Activated CD4-positive, CD25-positive, alpha-beta regulatory T cell treated with anti-CD3 and anti-CD28 coated beads, Interleukin-2, amount 50 U/mL, for 24 hours (primary cell): ENCODE measurements at places on chromosomes 12 and 14.

- no peak for ATAC-seq
Measured at GRCh38 chr12:95642583-95642982, 91.3 kb upstream of the USP44 start.

- no peak for ATAC-seq
Measured at GRCh38 chr12:47222520-47223030, 142.8 kb upstream of the AMIGO2 start.

GRCh38 chr14:21145437-21145836 is 10.4 kb downstream of the OR5AU1 start:
- no peak for ATAC-seq

DNA sequence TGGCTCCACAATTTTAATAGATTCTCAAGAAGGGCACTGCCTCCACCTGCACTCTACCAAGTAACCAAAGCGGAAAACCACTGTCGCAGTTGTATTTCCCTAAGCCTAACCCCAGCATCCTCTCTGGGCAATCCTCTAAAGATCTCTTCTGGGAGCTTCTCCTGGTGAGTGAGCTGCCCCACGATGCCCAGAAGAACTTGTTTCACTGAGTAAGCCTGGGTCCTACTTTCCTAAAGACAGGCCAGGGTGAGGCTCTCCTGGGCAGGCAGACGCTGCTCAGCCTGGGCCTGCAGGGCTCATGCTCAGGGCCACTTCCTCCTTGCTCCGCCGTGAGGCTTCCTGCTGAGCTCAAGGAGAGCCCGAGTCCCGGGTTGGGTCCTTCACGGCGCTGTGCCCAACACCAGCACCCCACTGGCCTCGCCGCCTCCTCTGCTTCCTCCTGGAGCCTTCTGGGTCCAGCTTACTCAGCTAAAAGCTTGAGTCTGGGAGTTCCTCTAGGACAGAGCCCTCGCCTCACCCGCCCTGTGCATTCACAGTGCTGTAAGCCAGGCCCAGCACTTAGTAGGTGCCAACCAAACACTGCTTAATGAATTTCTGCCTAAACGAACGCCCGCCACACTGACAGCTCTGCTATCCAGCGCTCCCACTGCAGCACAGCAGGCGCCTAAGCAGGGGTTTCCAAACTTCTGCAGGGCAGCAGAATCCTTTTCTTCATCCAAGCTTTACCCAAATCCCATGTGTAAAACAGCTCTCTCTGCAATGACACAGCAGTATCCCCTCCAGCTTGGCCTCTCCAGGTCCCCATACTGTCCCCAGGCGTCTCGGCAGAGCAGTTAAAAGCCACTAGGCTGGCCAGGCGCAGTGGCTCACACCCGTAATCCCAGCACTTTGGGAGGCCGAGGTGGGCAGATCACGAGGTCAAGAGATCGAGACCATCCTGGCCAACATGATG is 5.7 kb downstream of the RAB35 start:
- ATAC-seq = peak; percentile 79

DNA sequence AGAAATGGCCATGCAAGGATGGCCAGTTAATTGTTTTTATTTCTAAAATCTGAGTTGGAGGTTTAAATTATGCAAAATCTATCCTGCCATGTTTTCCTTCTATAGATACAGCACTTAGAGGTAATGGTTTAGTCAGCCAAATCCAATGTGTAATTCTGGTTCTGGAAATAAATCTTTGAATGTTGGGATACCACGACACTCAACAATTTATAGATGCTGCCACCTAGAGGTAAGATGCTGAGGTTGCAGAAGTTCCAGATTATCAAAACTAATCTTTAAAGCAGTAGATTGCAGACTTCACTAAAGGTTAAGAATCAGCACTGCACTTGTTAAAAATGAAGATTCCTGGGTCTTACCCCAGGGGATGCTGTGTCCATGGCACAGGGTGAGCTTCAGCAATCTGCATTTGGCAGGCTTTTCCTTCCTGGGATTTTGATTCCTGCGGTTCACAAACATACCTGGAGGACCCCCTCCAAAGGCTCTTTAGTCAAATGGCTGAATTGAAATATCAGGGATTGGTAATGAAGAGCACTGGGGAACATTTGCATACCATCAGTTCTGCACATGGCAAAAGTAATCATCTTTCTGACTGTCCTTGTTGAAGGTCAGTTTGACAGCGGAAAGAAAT is 53.4 kb upstream of the ANO4 start:
- ATAC-seq = no peak

GRCh38 chr14:55454264-55455002 is 14.0 kb upstream of the TBPL2 start:
- ATAC-seq = no peak

DNA sequence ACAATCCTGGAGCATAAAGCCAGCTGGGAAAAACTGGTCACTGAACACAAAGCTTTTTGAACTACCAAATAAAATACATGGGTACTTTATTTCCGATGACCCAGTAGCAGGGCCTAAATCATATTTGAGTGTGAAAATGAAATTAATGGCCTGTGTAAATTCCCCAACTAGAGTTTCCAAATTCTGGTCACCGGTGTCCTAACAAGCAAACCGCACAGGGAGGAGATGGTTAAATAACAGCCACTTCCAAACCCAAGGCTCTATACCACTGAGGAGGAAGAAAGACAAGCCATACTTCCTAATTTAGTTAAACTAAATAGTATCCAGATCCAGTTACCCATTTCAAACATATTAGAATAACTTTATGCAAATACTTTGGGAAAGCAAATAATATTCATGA is 40.1 kb upstream of the DUSP6 start:
- no peak for ATAC-seq

DNA sequence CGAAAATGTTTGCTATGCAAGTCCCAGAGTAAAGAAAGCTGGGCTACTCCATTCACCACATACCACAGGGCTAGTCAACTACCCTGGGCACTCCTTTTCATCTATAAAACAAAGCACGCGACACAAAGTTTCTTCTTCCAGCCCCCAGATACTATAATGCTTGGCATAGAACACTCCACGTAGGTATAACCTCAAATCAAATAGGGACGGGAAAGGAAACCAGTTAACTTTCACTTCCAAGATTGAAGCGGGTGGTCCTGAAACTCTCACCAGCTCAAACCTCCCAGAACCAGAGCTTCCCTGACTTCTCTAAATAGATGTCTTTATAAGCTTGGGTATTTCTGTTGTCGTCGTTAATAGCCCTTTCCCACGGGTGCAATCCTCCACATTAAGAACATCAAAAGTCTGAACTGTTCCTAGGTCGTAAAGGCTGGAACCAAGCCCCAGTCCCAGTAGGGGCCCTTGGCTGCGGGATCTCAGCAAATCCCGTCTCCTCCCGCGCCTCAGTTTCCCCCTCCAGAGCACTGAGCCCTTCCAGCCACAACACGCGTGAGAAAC is 647 bp downstream of the LGMN start:
- ATAC-seq = no peak

DNA sequence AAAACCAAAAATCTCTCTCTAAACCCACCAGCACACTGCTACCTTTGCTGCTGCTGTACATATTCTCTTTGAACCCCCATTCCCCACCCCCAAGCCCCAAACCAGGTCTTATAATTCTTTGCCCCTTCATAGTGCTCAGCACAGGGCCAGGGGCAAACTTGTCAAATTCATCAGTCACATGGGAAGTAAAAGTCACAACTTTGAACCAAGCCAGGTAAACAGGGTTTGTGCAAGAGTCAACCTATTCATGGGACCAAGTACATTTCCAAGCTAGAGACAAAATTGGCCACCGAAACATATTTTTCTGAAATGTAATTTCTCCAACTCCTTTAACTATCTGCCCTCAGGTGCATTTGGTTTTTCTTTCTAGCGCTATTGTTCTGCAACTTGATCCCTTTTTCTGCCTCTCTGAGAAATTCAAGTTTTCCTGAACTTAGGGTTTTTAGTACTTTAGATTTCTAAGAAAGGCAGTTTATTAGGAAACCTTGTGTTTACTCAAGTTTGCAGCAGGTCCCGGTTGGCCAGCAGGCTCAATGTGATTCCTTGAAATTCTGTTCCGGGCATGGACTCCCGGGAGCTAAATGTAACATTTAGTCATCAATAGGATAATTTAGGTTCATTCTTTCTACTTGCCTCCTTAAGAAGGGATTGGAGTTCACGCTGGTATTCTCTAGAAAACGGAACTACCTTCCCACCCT is 230.5 kb downstream of the EFCAB11 start:
- ATAC-seq = no peak

DNA sequence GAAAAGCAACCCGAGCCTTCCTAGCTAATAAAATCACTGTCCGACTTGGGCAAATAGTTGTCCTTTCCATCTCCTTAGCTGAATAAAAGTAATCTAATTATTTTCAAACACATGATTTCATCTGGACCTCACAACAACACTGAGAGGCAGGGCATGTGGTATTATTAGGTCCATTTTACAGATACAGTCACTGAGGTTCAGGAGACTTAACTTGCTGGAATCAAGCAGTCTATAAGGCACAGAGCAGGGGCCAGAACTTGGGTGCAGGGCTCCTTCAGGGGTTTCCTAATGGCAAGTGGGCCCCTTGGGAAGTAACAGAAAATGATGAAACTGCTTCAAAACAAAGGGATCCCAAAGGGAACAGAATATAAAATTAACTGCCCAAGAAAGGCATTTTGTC is 15.5 kb downstream of the PLXNC1 start:
- no peak for ATAC-seq

- ATAC-seq = no peak
Measured at GRCh38 chr14:55929136-55929535, 189.1 kb upstream of the PELI2 start.

DNA sequence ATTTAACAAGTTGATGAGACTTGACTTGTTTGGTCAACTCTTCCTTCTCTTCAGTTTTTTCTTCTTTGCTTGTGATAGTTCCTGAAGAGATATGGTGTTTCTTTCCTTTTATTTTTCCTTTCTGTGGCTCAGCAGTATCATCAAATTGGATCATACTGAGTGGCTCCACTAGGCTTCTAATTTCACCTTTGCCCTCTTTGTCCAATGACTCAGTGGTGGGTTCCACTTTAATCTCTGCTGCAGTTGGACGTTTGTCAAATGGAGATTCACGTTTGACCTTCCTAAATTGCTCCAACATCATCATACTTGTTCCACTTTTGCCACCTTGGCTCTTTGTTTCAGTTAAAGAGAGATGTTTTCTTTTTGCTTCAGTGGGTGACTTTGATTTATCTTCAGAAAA is 41.5 kb downstream of the FAM186A start:
- ATAC-seq = no peak

GRCh38 chr14:47674543-47675465 is 601 bp downstream of the MDGA2 start:
- ATAC-seq = no peak

DNA sequence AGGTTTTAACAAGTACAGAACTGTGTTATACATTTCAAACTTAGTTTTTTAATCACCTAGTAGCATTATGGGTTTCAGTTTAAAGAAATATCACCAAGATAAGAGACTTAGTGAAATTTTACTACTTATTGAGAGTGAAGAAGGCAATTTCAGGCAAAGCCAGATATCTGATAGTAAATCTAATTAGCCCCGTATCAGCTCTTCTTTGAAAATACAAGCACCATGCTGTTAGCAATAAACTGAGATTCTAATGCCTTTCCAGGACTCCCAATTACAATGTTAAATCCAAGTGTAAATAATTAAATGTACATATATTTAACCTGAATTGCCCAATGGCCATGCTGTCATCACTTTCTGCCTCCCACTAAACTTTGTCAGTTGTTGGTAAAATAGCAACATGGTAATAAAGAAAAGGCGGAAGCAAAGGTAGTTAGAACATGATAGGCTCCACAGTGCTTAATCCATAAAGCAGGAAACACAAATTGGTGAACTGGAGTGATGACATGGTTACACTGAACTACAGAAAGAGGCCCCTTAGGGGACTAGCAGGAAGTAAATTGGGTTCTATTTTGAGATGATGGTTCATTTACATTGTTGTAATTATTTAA is 646.1 kb downstream of the C12orf50 start:
- ATAC-seq = no peak

DNA sequence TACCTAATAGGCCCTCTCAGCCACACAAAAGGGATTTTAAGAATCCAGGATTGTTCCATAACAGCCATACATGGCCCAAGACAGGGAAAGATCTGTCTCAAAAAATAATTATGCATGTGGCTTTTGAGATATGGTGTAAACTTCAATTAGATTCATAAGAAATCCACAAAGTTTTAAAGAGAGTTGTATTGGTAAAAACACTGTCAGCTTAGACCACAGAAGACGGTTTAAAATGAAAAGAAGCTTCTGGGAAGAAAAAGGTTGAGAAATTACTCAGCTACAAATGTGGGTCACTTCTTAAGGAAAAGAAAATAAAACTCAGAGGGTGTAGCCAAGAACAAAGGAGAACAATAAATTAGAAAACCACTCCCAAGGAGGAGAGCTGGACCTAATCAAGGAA is 191.4 kb downstream of the KIF26A start:
- no peak for ATAC-seq

DNA sequence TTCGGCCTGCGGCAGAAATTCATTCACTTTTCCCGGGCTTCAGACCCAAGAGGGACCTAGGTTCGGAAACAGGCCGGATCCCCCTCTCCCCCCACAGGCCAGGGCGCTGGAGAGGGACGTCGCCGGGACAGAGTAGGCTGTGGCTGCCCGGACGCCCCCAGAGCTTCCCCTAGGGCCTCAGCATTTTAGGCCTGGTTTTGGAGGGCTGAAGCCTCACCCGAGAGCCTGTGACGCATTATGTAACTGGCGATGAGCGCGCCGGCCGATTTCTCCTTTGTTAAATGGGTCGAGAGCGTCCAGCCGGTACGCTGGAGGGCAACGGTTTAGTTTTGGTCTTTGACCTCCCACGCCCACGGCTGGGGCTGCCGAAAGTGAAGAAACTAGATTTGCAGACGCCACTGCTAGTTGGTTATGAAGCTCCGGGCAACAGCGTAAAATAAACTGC is 657 bp downstream of the PEBP1 start:
- no peak for ATAC-seq

DNA sequence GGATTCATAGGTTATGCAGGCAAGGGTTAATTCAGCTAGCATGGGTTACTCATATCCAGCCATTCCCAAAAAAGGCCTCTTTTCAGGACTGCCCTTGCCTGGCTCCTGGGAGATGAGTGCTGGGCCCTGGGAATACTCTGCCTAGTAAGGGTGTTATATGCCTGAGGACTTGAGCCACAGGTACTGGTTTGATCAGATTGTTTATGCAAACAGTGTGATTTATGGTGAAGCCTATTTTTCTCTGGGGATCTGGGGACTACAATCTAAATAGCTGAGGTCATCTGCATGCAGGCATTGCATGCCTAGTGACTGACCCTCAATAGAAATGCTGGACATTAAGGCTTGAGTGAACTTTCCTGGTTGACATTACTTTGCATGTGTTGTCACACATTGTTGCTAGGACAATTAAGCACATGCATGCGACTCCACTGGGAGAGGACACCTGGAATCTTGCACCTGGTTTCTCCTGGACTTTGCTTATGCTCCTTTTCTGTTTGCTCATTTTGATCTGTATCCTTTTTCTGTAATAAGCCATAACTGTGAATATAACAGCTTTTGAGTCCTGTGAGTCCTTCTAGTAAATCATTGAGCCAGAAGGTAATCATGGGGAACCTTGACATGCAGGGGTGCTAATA is 73.0 kb downstream of the RAD51B start:
- ATAC-seq = no peak

DNA sequence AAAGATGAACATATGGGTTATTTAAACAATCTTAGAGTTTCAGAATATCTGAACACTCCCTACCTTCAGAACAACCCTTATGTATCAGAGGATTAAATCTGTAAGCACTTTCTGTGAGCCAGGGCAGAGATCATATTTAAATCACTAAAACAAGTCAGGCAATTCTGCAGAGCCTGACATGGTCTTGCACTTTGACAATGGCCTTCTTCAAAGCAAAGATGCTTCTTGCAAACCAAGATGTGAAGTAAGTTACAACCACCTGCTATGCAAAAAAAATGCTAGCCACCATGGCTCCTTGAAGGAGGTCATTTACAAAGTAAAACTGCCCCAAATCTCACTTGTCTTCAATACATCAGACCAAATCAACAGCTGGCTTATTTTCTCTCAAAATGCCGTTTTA is 3.2 kb downstream of the PPP1CC start:
- ATAC-seq = no peak
